ENCODE measurements at places on chromosomes 1 and 21. TPM values are rescaled to one million over a fixed set of nuclear protein-coding genes. Genes with fewer than 3 reads are reported as not detected.

Gene MATN1
- not detected for total RNA-seq

Gene ATP5PO
- total RNA-seq, result 226 TPM

Gene TNN
- not detected for total RNA-seq

Gene FAM110D
- total RNA-seq, result not detected

Gene ITPKB
- total RNA-seq, result 5.1 TPM

Gene DYRK3
- total RNA-seq, result 2.9 TPM

Gene C1orf74
- total RNA-seq, result 4.4 TPM

Gene MAP3K6
- total RNA-seq, result 15.5 TPM

Gene NR5A2
- not detected for total RNA-seq

Gene LRRC71
- total RNA-seq, result not detected

Gene KRTAP7-1
- not detected for total RNA-seq

Gene NES
- total RNA-seq, result 70.2 TPM

Gene SFN
- total RNA-seq, result 213 TPM

Gene ARHGAP30
- 0.07 TPM for total RNA-seq

Gene CD53
- not detected for total RNA-seq

Gene OPRD1
- not detected for total RNA-seq

Gene CNKSR1
- total RNA-seq, result 14.8 TPM

Gene RUNX1
- total RNA-seq, result 11.3 TPM

Gene PPIAL4G
- total RNA-seq, result not detected

Gene LCE2A
- total RNA-seq, result not detected

Gene SPRR1A
- not detected for total RNA-seq

Gene KCNJ9
- not detected for total RNA-seq

Gene FMN2
- total RNA-seq, result 0.43 TPM

Gene GNG4
- 0.43 TPM for total RNA-seq

Gene CD52
- not detected for total RNA-seq

Gene KCNA3
- total RNA-seq, result not detected

Gene PANK4
- total RNA-seq, result 36.0 TPM

Gene SDC3
- 25.6 TPM for total RNA-seq

Gene SRM
- 110 TPM for total RNA-seq

Gene HEYL
- 0.14 TPM for total RNA-seq

Gene ACADM
- 37.8 TPM for total RNA-seq

Gene GPN2
- 10.9 TPM for total RNA-seq

Gene DCDC2B
- not detected for total RNA-seq

Gene SPRR2B
- total RNA-seq, result not detected

Gene TAL1
- 0.69 TPM for total RNA-seq

Gene FMOD
- 0.17 TPM for total RNA-seq

Gene TTLL7
- 5.3 TPM for total RNA-seq

Gene ADAMTS1
- 55.6 TPM for total RNA-seq

Gene CENPS
- total RNA-seq, result 11.2 TPM

Gene FAM20B
- total RNA-seq, result 18.0 TPM

Gene FNDC5
- not detected for total RNA-seq

Gene S100A9
- 88.6 TPM for total RNA-seq

Gene TNFRSF4
- total RNA-seq, result 0.36 TPM

Gene LRRC41
- total RNA-seq, result 104 TPM

Gene MFAP2
- 42.2 TPM for total RNA-seq

Gene SF3B4
- 14.5 TPM for total RNA-seq

Gene SRSF11
- 73.2 TPM for total RNA-seq

Gene MAB21L3
- 0.29 TPM for total RNA-seq

Gene SPRR2F
- not detected for total RNA-seq

Gene C1orf87
- 0.17 TPM for total RNA-seq

Gene SGIP1
- 6.9 TPM for total RNA-seq

Gene TMEM61
- total RNA-seq, result 0.14 TPM

Data from epithelial cell of proximal tubule (primary cell).